Chondrocyte (in vitro differentiated cells): ENCODE measurements at places on chromosomes 12 and 14. TPM values are rescaled to one million over a fixed set of nuclear protein-coding genes. Genes with fewer than 3 reads are reported as not detected.

DNA sequence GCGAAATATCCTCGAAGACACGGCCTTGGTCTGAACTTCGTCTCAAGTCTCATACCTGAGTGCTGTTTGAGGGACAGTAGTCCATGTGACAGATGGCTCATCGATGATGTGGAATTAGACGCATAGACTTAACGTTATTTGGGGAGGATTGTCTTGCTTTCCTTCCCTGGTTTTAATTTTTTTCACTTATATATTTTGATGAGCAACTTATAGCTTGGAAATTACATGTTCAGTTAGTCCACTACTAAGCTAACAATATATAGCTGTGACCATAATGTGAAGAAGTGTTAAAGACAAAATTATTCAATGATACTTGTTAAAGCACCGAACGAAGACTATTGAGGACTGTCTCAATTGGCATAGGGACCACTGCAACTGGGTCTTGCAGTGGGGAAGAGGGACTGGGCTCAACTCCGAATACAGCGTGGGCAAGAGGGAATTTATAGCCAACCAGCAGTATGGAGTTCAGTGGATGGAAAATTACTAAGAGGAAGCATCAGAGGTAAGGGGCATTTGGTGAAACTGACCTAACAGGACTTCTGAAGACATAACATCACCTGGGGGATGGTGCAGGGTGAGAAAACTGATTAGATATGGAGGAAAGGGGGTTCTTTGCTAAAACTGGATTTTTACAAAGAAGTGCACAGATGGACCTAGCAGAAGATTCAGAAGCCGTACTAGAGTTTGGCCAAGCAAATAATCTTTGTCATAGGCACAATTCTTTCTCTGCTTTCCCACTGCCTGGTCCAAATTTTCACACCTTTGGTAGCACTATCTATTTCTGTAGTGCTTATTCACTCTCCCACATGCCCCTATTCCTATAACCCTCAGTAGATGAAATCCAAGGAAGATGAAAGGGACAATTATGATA lies 910 bp upstream of the TM7SF3 start:
- no peak for DNase-seq

GRCh38 chr14:90810806-90811205 lies 5.4 kb downstream of the TTC7B start:
- no peak for DNase-seq

DNA sequence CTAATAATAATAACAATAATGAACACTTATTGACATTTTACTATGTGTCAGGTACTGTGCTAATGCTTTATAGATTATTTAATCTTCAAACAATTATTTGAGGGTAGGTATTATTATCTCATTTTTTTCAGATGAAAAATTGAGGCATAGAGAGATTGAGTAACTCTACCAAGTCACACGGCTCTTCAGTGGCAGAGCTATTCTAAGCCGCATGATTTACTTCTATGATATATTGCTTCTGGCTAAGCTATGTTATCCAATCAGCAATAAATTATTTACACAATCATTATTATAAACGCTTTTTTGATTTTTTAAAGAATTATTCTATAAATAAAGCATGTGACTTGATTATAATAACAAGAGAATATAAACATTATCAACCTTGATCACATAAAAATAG lies 80.0 kb downstream of the TMEM30B start:
- no peak for DNase-seq

GRCh38 chr12:131840643-131841416 lies 12.6 kb downstream of the MMP17 start:
- DNase-seq: no peak

GRCh38 chr12:14244876-14245669 lies 120.4 kb upstream of the ATF7IP start:
- DNase-seq: no peak

GRCh38 chr14:101249676-101250036 lies 311.6 kb upstream of the DIO3 start:
- DNase-seq: no peak

- DNase-seq: no peak
Observed at GRCh38 chr14:93107453-93107852, 8.3 kb downstream of the ITPK1 start.

DNA sequence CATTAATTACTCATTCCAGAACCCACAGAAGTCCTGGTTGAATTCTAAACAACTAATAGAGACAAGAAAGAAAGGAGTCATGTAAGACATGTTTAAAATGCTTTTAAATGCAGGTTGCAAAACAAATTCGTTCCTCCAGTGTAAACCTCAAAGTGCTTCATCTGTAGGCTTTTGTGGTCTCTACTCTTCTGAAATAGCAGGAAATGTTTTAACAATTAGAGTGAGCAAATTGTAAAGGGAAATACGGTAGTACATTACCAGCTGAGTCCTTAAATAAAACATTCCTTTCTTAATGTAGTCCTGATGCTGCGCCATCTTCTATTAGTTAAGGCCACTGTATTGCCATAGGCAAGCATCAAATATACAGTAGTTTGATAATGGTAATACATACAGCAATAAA lies 1934.2 kb upstream of the SEL1L start:
- no peak for DNase-seq

DNA sequence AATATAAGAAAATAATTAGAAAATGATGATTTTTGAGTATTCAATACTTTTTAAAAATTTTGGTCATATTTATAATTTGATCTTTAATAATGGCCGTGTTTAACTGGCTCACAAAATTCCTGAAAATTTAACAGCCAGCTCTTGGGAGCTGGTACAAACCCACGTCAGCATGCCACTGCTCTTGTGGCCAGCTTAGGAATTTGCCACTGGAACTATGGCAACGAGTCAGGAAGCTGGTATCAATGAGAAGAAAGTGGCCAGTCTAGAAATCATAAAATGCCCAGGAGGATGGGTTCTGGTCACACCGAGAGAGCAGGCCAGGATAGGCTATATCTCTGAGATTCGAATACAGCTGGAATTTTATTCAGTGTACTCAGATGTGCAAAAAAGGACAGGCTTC lies 72.2 kb upstream of the PLEKHG3 start:
- no peak for DNase-seq

DNA sequence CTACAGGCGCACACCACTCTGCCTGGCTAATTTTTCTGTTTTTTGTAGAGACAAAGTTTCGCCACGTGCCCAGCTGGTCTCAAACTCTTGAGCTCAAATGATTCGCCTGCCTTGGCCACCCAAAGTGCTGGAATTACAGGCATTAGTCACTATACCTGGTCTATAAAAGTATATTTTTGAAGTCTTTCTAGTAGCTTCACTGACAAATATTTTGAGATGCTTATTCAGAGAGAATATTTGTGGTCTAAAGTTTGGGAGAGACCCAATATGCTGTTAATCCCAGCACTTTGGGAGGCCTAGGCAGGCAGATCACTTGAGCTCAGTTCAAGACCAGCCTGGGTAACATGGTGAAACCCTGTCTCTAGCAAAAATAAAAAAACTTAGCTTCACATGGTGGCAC lies 22.0 kb upstream of the PPP1R12A start:
- DNase-seq: no peak

DNA sequence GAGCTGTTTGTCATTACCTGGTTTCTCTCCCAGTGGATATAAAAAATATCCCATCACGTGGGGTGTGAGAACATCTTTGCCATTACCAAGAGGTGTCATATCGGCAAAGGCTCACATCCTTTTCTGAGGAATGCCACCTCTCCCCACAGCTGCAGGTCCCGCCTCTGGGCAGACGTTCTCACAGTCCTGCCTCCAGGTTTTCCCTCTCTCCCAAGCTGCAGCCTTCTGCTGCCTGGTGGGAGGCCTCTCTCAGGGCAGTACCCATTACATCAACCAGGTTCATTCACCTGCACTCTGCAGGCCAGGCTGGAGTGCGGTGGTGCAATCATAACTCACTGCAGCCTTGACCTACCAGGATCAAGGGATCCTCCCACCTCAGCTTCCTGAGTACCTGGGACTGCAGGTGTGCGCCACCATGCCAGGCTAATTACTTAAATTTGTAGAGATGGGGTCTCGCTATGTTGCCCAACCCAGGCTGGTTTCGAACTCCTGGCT lies 15.0 kb upstream of the TMEM119 start:
- DNase-seq: no peak

- no peak for DNase-seq
Observed at GRCh38 chr12:119375883-119376190, 41.3 kb downstream of the CCDC60 start.

- no peak for DNase-seq
Observed at GRCh38 chr14:51877810-51878209, 17.4 kb downstream of the GNG2 start.

CLMN gene
- total RNA-seq: 6.7 to 7.7 TPM (median 7.3 TPM) in 3 replicates

PIANP gene
- total RNA-seq: 3.2 to 9.3 TPM (median 4.4 TPM) in 3 replicates

EIF2S3B gene
- 0.56 to 1.5 TPM (median 1.3 TPM) in 3 replicates for total RNA-seq

PTPN21 gene
- total RNA-seq: 34.9 to 42.9 TPM (median 40.0 TPM) in 3 replicates

OASL gene
- total RNA-seq: not detected in 3 replicates
